ENCODE measurements at places on chromosomes 7 and 10.

DNA sequence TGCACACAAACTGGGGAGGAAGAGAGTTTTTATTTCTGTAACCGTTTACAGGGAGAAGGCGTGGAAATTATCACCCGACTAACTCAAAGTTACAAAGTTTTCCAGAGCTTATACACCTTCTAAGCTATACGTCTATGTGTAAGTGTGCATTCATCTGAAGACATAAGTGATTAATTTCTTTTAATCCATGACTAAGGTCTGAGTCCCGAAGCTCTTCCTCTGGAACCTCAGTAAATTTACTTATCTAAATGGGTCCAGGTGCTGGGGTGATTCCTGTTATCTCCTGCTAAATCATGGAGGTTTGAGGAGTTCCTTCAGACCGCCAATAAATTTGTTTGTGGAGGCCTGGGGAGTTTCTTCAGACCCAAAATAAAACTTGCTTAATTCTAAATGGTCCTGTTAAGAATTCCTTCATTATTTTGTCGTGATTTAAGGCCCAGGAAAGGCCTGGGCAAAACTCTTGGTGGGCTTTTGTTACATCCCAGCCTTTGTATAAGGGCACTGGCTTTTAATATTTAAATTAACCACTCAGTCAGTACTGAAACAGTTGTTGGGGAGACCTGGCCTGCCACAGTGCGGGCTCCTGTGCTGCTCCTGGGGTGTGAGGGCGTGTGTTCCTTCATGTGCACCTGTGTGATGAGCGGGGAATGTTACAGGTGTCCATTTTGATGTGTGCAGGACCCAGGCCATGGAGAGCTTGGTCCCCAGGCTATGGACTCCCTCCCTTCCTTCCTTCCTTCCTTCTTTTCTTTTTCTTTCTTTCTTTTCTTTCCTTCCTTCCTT lies 5.8 kb upstream of the METTL27 start:
- DNase-seq, result no peak

- DNase-seq, result no peak
Measured at GRCh38 chr7:4237296-4238235, 444.5 kb upstream of the FOXK1 start.

DNA sequence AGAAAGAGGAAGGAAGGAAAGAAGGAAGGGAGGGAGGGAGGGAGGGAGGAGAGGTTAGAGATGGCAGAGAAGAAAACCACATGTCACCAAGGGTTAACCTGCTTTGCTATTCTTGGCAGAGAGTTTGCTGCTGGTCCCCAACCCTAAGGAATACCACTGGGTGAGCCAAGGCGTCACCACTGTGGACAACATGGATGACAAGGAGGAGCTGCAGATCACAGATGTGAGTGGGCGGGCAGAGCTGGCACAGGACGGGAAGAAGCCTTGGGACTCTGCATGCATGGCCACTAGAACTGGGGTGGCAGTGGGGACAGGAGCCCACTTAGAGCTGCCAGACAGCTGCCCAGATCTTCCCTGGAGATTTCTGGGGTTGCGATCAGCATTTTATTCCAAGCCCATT lies 17.2 kb upstream of the MYH16 start:
- DNase-seq, result no peak

DNA sequence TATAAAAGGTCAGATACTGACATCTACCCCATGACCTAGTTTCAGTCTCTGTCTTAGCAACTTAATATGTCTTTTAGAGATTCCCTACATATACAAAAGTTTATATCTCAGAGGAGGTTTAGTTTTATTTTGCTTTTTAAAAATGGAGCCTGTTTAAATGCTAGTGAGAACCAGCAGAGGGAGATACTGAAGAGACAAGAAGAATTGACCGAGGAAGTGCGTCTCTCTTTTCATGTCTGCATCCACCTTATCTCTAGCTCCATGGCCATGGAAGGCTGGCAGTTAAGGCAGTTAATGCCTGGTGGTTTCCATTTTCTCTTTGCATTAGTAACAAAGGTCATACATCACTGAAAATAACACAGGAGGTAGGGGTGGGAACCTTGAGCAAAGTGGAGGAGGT lies 10.7 kb downstream of the SUV39H2 start:
- DNase-seq, result no peak

- peak; percentile 82 for DNase-seq
Measured at GRCh38 chr10:121459622-121460453, 138.4 kb downstream of the FGFR2 start.

- no peak for DNase-seq
Measured at GRCh38 chr10:133484818-133485217, 31.1 kb downstream of the SCART1 start.

DNA sequence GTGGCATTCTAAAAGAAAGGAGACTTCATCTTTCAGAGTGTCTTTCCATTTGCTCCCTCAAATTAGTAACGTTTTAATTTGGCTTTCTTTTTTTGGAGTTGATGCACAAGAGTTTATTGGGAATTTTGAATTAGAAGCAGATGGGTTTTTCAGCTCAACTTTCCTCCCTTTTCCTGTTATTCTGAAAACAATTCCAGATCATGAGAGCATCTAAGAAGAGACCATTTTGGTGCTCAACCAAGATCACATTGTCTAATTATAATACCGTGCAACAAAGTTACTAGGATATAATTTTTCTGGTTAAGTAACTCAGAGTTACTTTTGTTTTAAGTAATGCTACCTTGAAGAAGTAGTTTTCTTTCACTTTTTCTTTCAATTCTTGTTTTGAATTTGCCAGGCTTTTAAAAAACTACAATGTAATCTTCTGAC lies 396.6 kb upstream of the KLF6 start:
- DNase-seq, result no peak

DNA sequence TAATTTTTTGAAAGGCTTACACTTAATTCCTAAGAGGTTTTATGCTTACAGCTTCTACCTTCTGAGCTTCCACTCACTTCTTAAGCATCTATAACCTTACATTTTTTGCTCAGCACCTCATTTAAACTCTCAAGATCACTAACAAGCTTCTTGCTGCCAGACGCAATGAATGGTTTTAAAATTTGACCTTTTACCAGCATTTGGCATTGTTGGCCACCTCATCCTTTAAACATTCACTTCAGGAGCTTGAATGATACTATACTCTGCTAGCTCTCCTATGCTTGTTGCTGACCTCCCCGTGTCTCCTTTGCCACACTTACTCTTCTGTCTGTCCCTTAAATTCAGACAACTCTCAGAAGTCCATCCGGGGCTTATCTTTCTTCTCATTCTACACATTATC lies 37.7 kb upstream of the ODAD2 start:
- DNase-seq, result peak; percentile 47

DNA sequence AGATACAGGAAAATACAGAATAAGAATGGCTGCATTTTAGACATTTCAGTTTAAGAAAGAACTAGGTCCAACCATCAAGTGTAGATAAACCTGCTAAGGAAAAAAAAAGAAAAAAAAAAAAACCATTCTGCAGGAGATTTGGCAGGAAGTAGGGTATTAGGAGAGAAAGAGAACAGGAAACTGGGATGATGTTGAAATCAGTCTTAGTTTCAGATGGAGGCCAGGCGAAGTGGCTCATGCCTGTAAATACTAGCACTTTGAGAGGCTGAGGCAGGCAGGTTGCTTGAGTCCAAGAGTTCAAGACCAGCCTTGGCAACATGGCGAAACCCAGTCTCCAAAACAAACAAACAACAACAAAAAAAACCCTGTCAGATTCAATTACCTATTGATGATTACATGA lies 120.2 kb downstream of the RAB11FIP2 start:
- peak; percentile 22 for DNase-seq

DNA sequence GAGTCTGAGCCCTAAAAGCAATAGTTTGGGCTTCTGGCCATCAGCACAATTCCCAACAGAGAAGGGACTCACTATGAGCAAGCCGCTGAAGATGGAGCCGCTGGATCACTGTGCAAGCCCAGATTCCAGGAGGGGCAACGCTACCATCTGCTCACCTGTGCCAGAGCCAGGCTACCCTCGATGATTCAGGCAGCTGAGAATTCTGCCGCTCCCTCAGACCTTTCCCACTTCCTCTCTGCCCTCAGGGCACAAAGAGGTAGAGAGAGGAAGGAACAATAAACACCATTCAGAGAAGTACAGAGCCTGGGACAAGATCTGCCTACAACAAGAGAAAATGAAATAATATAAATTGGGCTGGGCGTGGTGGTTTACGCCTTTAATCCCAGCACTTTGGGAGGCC lies 98.1 kb downstream of the MYOF start:
- DNase-seq, result no peak

GRCh38 chr10:42932735-42933447 lies 144.0 kb upstream of the RET start:
- no peak for DNase-seq

- no peak for DNase-seq
Measured at GRCh38 chr7:7266257-7266881, 84.0 kb downstream of the C1GALT1 start.

DNA sequence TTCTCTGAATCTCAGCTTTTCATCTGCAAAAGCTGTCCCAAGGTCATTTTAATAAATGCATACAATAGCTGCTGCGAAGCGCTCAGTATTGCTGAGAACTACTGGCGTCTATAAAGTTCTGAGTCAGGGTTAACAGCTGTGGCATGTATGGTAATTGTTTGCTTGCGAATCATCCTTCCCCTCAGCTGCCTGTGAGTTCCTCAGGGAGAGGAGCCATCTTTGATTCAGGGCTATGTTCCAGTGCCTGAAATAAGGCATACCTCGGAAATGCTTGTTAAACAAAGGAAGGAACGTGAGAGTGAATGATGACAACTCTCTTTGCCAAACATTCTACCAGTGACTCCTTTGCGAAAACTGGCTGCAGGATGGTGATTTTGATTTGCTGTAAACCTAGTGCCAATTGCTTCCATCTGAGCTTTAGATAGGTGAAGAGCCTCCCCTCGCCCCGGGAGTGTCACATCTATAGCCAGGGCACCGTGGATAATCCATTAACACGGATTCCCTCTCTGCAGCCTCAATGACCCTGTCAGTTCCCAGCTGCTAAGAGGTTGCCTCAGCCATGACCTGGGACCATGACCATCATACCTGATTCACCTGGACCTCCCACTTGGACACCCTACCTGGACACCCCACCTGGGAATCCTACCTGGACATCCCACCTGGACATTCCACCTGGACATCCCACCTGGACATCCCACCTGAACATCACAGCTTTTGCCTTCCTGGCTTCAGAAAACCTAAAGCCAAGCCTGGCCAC lies 39.6 kb downstream of the GPRIN2 start:
- DNase-seq, result peak; percentile 86

DNA sequence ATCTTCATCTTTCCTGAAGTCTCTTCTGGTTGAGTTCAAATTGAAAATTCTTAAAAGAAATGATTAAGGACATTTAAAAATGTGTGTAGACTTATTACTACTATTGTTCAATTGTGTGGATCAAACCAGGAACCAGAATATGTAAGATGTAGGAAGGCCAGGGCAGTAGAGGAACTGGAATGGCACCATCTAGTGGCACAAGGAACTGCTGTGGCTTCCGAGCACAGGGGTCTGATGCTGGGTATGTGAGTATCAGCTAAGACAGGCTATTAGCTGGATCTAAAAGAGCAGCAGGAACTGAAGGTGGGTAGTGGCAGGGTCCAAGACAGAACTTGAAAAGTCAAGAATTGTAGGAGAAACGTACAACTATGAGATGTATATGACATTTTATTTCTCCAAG lies 247.3 kb downstream of the SEMA3A start:
- no peak for DNase-seq

DNA sequence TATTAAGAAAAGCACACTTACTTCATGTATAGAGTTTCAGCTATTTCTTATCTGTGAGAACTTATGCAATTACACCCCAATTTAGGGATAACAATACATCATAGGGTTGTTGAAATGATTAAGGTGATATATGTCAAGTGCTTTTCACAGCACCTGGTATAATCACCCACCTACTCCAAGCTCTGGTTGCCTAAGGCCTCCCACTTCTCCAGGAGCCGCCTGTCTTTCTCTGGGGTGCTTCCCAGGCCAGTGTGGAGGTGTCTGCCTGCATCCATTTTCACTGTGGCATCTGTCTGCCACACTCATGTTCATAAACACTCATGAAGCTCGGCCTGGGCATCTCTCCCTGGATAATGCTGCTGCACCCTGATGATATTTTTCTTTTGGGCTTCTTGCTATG lies 250.3 kb downstream of the STK31 start:
- no peak for DNase-seq

GRCh38 chr10:58157076-58157766 lies 110.5 kb downstream of the IPMK start:
- peak; percentile 99 for DNase-seq

- peak; percentile 8 for DNase-seq
Measured at GRCh38 chr7:73668103-73668885, 663 bp downstream of the VPS37D start.

GRCh38 chr7:137363683-137364082 lies 20.1 kb upstream of the PTN start:
- no peak for DNase-seq

DNA sequence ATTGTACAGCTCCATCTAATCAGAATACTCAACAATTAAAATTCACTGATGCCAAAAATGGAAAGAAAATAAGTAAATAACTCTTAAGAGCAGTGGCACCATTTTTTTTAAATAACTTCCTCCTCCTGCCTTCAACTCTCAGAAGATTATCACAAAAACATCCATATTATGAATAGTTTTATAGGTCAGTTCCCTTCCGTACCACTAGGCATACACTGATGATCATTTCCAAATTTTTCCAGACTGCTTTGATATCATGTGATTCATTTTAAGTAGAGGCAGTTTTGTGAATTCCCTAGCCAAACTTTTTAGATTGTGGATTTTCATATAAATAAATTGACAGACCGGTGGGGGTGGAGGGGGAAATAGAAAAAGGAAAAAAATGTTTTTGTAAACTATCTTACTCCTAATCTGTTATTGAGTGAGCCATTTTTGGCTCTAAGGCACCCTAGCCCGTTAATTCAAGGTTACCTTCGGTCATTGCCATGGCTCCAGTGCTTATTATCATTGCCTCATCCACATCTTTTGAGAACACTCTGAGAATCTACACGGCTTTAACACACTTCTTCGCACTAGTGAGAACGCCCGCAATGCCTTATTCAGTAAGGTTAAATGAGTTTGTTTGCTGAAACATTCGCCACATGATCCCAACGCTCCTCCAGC lies 1.0 kb downstream of the FAM107B start:
- no peak for DNase-seq

- peak; percentile 31 for DNase-seq
Measured at GRCh38 chr7:40331915-40332314, 197.1 kb downstream of the SUGCT start.

DNA sequence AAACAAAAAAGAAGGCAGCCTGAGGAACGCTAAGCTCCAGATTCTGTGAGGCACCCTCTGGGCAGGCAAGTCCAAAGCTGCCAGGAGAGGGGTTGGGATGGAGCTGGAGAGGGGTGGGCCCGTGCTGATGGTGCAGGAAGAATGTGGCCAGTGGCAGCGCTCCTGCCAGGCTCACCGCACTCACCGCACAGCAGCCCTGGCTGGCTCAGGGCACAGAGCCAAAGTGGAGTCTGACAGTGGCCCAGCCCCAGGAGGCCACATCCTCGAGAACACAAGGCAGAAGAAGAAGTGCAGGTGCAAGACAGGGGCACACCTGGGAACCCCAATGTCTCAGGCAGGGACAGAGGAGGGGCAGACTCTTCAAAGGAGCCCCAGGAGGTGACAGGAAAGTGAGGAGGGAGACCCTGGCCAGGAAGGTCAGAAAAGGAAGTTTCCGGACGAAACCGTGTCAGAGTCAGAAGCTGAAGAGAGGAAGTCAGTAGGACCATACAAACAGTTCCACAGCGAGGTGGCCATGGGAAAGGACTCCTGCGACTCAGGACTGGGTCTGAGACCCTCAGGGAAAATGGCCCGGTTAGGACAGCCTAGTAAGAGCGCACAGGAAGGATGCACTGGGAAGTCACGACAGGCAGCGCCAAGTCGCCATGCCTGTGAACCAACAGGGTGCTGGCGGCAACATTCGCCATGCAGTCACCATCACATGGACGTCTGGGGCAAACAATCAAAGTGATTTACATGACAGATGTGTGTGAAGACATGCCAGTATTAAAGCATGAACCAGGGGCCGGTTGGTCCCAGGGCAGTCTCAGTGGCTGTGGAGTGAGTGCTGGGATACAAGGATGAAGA lies 54.4 kb downstream of the COBL start:
- DNase-seq, result no peak

Data from fibroblast of skin of right quadriceps (primary cell).